ENCODE measurements at places on chromosomes 16 and 17.

DNA sequence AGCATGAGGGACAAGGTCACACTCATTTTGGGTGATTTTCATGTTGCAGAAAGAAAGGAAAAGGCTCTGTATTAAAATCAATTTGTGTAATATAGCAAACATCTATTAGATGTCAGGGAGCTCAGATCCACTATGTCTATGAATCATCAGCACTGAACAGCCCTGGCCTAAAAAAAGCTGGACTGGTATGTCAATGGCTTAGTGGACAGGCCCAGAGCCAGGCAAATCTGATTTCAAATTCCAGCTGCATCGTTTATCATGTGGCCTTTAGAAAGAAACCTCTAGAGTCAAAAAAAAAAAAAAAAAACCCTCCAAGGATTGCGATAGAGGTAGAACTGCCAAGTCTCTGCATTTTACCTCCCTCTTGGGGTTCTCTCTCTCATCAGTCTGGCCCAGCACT, 5.4 kb downstream of the GAS7 start:
- no peak for DNase-seq

DNA sequence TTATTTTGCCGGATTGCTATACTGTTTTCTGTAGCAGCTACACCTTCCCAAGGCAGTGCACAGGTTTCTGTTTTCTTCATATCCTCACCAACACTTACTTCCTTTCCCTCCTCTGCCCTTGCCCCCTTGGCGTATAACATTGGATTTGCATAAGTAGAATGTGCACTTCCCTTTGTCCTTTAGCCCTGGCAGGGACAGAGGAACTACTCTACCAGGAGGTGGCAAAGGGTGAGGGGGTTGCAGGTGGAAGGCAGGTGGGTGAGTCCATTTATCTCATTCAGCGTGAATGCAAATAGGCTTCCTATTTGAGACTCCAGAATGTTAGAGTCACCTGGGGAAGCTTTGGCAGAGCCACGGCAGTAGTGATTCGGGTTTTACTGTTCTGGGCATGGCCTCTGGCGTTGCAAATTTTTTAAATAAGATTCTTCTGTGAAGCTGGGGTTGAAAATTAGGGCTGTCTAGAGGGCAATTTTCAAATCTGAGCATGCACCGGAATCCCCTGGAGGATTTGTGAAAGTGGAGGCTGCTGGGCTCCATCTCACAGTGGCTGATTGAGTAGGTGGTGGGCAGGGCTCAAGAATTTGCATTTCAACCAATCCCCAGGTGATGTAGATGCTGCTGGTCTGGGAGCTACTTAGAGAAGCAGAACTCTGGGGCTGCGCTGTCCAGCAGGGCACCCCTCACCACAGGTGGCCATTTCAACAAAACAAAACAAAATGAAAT, 84.7 kb downstream of the PLCG2 start:
- DNase-seq = no peak

DNA sequence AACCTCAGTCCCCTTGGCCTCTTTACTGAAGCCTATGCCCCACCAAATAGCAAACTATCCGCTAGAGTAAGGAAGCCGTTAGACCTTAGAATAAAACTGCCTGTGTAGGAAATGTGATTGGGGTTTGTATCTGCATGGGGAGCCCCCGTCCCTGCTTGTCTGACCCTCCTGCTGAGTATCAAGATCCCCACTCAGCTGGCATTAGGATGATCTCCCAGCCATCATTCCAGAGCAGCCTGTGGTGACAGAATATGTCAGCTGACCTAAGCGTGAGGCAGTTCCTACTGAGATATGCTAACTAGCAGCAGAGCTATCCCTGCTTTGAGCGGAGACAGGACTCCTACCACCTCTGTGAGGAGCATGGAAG, 645 bp upstream of the GFOD2 start:
- DNase-seq = peak; percentile 31

- no peak for DNase-seq
Observed at GRCh38 chr17:73535746-73536145, 108.5 kb downstream of the SDK2 start.

GRCh38 chr16:84421081-84421937, 53.0 kb downstream of the ATP2C2 start:
- DNase-seq = no peak

DNA sequence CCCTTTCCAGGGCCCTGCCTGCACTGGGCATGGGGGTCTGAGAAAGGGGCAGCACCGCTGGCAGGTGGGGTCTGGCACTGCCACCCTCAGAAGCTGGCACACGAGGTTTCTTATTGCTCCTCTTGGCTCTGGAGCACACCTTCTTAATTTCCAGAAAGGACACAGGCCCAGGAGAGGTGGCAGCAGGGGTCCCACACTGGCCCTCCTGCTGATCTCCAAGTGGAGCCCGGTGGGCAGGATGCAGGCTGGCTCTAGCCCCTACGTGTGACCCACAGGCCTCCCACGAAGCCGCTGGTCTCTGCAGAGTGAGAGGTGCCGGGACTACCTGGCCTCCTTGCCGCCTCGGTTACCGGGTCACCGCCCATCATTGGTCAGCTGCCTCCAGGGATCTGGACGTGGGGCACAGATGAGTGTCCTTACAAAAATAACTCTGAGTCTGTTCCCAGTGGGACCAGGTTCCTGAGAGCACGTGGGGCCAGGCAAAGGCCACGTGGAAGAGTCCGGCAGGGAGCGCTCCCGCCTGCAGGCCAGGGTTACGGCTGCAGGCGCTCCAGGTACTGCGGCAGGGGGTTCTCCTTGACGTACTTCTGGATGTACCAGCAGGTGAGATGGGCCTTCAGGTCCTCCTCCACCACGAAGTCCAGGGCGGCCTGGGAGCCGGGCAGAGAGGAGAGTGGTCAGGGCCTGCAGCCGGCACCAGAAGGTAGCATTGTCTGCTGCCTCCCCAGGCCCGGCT, 10.3 kb downstream of the NATD1 start:
- DNase-seq = no peak

- no peak for DNase-seq
Observed at GRCh38 chr16:78462288-78463208, 363.1 kb downstream of the WWOX start.

DNA sequence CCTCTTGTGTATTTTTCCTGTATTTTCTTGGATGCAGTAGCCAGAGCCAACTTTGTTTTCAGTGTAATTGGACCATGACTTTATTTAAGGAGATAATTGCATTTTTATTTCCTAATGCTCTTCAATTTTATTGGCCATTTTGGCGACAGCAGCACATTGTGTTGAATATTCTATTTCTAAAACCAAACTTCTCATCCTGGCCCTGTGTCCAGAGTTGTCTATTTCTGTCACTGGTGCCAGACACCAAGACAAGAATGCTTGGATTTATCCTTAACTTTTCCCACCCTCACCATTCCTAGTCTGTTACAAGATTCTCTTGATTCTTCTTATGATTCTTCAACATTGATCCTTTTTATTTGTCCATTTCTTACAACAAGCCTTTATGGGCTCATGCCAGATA, 37.1 kb downstream of the ARHGAP44 start:
- no peak for DNase-seq

- no peak for DNase-seq
Observed at GRCh38 chr17:42361781-42362186, 26.5 kb downstream of the STAT3 start.

- no peak for DNase-seq
Observed at GRCh38 chr16:73845238-73846006, 451.2 kb upstream of the PSMD7 start.

- no peak for DNase-seq
Observed at GRCh38 chr16:55666012-55666411, 10.2 kb downstream of the SLC6A2 start.

GRCh38 chr16:56618138-56618537, 7.4 kb upstream of the MT1E start:
- DNase-seq = no peak

DNA sequence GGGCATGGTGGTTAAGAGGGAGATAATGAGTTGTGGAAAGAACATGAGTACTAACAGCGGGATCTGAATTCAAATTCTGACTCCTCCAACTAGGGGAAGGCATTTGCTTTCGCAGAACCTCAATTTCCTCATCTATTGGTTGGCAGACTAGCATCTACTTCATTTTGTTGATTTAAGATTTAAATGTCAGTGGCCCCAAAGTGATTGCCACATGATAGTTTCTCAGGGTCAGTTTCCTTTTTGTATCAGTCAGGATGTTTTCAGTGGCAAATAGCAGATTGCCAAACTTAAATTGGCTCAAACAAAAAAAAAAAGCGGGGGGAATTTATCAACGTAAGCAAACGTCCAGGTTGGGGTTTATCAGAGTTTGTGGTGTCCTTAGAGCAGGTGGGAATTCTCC, 25.1 kb upstream of the NOS2 start:
- DNase-seq = no peak

DNA sequence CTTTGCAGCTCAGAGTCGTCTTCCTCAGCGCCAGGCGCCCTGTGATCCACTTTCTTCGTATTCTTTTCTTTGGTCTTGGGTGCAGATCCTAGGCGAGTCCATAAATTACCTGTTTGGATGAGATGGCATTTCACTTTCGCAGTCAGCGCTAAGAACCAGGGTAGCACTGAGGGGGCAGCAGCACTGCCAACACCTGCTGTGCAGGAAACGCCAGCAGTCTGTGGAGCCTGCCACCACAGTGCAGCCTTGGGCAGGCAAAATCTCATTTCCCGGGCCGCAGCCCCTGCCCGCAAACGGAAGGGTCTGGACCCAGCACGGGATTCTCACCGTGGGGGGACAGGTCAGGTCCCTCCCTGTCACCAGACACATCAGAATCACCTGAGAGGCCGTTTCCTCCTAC, 12.2 kb upstream of the ITGAE start:
- no peak for DNase-seq

DNA sequence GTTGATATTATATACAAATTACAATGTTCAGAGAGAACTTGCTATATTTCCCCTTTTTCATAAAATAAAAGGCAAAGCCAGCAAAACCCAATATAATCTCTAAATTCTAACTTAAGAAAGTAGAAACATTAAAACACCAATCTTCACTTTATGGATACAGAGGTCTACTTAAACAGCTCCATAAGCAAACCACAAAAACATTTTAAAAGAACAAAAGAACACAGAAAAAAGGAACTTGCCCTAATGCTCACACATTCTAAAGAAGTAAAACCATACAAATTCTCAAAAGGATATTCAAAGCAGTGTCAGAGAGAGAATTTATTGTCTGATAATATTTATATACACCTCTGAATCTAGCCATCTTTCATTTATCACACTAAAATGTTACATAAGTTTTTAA, 606 bp downstream of the ABCA10 start:
- DNase-seq = no peak

- DNase-seq = no peak
Observed at GRCh38 chr17:20089756-20090547, 80.8 kb downstream of the SPECC1 start.

- DNase-seq = no peak
Observed at GRCh38 chr16:69378036-69378435, 7.8 kb downstream of the TERF2 start.

- no peak for DNase-seq
Observed at GRCh38 chr17:75588596-75589011, 1.0 kb downstream of the MYO15B start.

GRCh38 chr16:894841-895240, 75.9 kb downstream of the LMF1 start:
- no peak for DNase-seq

- DNase-seq = no peak
Observed at GRCh38 chr17:42989726-42990652, 8.2 kb upstream of the RPL27 start.

DNA sequence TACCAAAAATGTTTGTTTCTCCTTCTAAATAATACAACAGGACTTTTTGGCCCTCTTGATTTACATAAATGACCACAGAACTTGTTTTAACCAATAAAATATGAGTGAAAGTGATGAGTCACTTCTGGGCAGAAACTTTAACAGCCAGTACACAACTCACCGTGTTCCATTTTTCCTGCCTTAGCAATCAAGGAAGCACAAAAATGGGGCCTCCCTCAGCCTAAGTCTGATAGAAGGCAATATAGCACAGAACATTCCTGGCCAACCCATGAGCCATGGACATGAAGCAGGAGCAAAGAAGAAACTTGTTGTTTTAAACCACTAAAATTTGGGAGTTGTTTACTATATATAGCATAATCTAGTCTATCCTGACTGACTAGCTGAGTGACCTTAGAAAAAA, 61.1 kb upstream of the MTMR4 start:
- DNase-seq = no peak

- DNase-seq = no peak
Observed at GRCh38 chr17:38507436-38507835, 79.2 kb downstream of the ARHGAP23 start.

GRCh38 chr17:72259922-72260321, 139.1 kb downstream of the SOX9 start:
- DNase-seq = no peak

DNA sequence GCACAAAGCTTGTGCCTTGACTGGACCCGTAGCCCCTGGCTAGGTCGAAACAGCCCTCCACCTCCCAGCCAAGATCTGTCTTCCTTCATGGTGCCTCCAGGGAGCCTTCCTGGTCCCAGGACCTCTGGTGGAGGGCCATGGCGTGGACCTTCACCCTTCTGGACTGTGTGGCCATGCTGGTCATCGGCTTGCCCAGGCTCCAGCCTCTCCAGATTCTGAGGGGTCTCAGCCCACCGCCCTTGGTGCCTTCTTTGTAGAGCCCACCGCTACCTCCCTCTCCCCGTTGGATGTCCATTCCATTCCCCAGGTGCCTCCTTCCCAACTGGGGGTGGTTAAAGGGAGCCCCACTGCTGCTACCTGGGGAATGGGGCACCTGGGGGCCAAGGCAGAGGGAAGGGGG, 3.5 kb downstream of the CTRL start:
- DNase-seq = no peak

- no peak for DNase-seq
Observed at GRCh38 chr17:55446581-55447205, 25.1 kb upstream of the MMD start.

Measured in tibial nerve (tissue), 4 donors.